ENCODE measurements at places on chromosomes 12 and 14.

GRCh38 chr12:93827669-93828068, 150.5 kb downstream of the CRADD start:
- no peak for DNase-seq

- DNase-seq = peak; percentile 59
Observed at GRCh38 chr14:104078031-104078455, 7.5 kb upstream of the ASPG start.

- DNase-seq = peak; percentile 11
Observed at GRCh38 chr14:48943913-48944312, 642.3 kb downstream of the RPS29 start.

DNA sequence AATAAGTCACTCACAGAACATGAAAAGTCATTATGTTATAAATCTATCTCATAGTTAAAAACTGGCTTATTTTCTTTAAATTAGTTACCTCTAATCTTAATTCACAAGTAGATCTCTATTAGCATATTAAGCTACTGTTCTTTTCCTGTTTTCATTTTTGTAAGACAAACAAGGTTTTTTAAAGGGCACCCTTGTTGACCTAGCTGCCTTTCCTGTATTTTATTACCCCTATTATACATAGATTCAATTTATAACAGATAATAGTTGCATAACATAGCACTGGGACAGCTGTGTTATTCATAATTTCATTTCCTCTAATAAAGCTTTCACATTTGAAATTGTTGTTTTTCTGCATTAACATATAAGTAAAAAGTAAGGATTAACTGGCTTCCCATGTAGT, 1500.7 kb upstream of the FLRT2 start:
- DNase-seq = no peak

- no peak for DNase-seq
Observed at GRCh38 chr12:121514184-121514742, 66.6 kb downstream of the KDM2B start.

DNA sequence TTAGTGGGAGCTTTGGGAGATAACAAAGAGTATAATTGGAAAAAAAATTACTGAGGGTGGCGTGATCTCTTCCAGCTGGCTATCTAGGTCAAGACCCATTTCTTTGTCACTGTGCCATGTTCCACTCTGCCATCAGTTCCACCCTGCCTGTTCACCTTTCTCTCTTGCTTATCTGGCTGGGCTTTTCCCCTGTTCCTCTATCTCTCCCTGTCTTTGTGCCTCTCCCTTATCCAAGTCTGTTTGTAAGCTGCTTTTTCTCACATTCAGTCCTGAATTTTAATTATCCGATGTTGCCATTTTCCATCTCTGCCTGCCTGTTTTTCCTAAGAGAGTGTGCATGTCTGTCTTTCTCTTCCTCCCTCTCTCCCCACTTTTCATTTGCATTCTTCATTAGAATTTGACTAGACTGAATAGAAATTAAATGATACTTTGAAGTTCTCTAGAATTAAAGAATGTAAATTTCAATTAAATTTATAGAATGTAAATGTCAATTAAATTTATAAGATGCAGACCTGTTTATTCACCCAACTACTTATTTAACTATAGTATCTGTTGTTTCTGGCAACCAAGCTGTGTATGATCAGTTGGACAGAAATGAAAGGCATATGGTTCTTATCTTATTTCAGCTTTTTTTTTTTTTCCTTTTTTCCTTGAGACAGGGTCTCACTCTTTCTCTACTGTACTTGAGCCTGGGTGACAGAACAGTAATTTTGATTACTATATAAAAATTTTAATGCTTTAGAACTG, 40.9 kb upstream of the A2ML1 start:
- DNase-seq = no peak

DNA sequence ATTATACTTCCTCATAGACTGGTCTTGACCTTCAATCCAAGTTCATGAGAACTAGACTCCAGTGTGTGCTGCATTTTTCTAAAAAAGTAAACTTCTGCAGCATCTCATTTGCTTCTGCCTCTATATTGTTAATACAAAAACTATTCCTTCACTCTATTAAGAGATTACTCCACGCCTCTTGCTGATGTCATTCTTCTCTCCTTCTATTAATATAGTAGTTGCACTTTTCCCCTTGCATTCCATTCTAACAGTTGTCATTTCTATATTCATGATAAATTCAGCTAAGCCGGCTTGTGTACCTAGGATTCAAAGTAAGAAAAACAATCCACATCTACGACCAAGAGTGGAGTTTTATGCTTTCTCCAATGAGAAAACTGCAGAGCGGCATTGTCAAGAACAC, 480.4 kb upstream of the NOVA1 start:
- DNase-seq = no peak

DNA sequence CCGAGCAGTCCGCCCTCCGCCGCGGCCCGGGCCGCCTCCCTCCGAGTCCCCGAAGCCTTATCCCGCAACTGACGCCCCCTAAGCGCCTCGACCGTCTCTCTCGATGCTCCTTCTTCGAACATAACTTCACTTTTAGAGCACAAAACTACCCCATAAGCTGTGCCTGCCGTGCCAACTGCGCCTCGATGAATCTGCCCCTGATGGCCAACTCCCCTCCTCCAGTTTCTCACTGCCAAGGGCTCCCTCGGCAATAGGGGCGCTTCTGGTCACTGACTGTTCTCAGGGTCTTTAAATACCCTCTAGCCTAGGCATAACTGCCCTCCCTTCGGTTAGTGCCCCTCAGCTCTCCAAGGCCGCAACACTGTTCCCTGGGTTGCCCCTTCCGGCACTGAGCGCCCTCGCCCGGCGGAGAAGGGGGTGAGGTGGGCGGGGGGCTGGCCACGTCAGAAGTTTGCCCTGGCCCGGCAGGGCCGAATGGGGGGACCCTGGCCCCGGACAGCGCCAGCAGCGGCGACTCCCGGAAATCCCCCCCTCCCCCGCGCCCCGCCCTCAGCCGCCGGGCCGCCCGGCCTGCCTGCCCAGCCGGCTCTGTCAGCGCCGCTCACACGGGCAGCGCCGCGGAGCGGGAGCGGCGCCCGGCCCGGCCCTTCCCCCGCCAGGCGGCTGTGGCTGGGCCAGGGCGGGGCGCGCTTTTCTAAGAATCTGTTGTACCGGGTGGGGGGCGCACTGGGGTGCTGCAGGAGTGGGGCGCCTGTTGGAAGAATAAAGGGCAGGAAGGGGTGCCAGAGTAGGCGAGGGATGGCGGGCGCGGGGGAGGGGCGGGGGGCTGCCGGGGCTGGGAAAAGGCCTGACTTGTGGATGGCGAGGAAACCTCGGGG, 10.6 kb downstream of the RARG start:
- peak; percentile 72 for DNase-seq

DNA sequence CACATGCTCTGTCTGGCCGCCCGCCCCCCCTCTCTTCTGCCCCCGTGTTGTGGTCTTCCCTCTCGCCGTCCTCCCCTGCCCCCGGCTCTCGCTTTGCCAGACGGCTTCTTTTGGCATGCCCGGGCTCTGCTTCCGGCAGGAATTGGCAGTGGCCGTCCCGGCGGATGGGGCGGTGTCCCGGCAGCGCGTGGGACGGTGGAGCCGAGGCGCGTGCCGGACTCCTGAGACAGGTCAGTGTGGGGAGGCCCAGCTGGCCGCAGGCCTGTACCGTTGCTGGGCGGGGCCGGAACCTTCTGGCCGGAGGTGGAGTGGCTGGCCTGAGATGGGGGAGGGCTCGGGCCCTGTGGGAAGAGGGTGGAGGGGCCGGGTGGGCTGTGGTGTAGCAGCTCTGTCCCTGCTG, 17.1 kb downstream of the KIF26A start:
- no peak for DNase-seq

DNA sequence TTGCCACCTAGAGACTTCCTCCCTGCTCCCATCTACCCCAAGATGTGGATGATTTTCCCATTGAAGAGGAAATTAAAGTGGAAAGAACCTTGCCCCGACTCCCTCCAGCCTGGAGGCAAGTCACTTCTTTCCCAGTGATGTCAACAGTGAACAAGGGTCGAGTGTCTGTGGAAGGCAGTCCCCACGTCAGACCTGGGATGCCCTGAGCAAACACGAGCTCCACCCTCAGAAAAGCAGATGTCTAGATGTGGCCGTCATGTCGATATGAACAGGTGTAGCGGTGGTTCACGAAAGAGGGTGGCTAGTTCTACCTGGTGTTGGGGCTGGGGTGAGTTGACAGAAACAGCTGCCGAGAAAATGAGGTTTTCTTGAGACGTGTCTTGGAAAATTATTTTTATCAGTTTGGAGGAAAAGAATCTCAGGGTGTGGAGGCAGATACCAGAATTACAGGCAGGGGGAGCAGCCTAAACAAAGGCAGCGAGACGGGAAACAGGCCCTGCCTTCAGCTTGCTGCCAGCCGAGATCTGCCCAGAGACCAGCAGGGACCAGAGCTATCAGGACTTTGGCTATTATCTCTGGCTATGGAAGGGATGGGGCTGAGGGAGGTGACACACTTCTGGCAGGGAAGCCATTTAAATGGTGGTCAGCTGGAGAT, 25.9 kb downstream of the SYNDIG1L start:
- DNase-seq = no peak

DNA sequence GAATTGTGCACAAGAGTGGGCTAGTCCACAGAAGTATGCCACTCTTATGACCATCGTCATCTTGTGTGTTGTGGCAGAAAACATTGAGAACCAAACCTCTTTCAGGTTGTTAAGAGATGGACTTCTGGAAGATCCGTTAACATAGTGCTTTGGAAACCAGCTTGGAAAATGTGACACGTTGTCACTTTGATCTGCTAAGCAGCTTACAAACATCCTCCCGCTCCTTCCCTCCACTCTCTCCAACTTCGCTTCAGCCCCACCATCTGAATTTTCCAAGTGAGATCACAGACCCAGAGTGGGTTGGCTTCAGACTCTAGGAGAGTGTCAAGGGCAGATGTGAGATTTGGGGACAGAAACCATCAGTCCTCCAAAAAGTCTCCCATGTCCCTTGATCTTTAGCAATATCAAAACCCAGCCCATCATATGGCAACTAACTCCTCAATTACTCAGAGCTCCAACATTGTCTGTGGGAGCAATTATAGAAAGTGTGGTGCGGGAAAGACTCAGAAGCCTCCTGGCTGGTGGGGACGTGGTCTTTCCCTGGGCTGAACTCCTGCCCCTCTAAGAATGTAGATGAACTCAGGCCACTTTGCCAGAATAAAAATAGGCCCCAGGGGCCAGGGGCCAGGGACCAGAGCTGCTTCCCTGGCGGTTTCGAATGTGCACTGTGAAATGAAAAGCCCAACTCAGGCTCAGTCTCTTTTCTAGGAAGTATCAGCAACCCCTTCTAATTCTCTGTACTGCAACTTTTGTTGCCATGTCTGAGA, 129.5 kb downstream of the SLC38A6 start:
- DNase-seq = no peak

GRCh38 chr12:120835657-120836056, 68.5 kb downstream of the SPPL3 start:
- no peak for DNase-seq

DNA sequence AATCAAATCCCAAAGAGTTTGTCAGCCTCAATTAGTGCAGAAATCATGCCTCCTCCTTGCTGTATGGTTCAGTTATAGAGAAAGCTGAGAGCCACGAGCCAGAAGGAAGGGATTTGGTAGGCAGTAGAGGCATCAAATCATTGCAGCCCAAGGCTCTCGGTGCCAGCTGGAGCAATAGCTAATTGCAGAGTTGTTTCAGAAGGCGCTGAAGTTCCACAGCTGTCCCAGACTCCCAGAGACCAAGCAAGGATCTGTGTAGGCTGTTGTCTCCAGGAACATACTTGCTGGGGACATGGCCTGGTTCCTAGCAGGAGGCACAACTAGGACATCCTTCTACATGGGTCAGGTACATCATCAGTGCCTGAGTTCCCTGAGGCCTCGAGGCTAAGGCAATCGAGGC, 80.4 kb upstream of the WSCD2 start:
- DNase-seq = no peak

GRCh38 chr14:22481546-22481945, 107.5 kb downstream of the DAD1 start:
- no peak for DNase-seq

GRCh38 chr14:29321646-29322045, 555.1 kb downstream of the FOXG1 start:
- no peak for DNase-seq

DNA sequence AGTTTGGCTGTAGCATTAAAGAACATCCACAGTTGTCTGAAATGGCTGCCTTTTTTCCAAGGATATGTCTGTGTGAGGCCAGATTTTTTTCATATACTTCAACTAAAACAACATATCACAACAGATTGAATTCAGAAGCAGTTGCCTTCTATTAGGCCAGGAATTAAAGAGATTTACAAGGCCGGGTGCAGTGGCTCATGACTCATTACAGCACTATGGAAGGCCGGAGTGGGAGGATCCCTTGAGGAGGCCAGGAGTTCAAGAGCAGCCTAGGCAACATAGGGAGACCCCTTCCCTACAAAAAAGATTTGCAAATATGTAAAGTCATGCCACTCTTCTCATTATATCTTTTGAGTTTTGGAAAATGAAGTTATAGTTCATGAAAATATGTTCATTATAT, 108.6 kb downstream of the KTN1 start:
- no peak for DNase-seq

GRCh38 chr12:108133482-108133881, 4.4 kb downstream of the WSCD2 start:
- no peak for DNase-seq

GRCh38 chr14:77145975-77146740, 4.6 kb upstream of the ZDHHC22 start:
- DNase-seq = no peak

- DNase-seq = no peak
Observed at GRCh38 chr12:95179011-95179410, 38.3 kb downstream of the FGD6 start.

GRCh38 chr12:8037947-8038346, 5.4 kb downstream of the FOXJ2 start:
- DNase-seq = no peak

- no peak for DNase-seq
Observed at GRCh38 chr12:121165316-121165715, 32.6 kb downstream of the P2RX7 start.

DNA sequence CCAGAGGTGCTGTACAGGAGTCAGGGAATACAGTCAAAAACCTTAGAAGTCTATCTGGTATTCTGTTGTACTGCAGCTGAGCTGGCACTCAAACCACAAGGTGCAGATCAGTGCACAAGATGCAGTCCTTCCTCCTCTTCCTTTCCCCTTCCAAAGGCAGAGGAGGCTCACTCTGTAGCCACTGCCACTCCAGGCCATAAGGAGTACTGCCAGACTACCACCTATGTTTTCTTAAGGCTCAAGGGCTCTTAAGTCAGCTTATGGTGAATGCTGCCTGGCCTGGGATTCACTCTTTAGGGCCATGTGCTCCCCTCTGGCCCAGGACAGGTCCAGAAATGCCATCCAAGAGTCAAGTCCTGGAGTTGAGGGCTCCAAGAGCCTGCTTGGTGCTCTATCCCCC, 200.3 kb downstream of the CRADD start:
- DNase-seq = no peak

DNA sequence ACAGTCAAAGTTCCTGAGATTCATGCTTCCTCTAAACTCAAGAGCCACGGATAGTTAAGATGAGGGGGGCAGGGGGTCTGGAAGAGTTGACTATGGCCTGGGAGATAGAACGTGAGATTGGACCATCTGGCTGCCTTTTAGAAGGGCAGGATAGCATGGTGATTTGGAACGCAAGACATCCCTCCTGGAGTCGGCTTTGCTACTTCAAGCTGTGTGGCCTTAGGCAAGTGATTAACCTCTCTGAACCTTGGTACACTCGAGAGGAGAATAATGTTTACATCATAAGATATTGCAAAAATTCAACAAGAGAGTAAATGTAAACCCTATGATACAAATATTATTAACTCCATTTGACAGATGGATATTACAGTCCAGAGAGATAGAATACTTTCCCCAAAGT, 49.7 kb downstream of the RPH3A start:
- DNase-seq = no peak
